ENCODE measurements at places on chromosomes 6 and 20.

- no peak for DNase-seq
Observed at GRCh38 chr6:108417027-108417426, 122.2 kb downstream of the AFG1L start.

DNA sequence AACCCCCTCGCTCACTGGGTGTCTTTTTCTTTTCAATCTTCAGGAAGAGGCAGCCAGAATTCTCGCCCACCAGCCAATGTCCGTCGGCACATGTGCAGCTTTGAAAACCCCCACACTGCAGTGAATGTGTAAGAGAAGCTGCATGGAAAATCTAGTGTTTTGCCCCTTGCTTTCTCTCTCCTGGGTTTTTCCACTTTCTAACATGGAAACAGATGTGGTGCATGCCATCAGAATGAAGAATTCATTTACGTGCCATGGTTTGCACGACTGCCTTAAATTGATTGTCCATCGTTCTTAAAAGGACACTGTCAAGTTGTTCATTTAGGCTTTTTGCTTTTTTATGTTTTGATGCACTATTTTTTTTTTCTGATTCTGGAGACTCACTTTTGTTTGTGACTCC lies 117.1 kb upstream of the RAB32 start:
- no peak for DNase-seq

- no peak for DNase-seq
Observed at GRCh38 chr20:45462711-45463509, 6.6 kb upstream of the WFDC2 start.

- DNase-seq: no peak
Observed at GRCh38 chr6:11404081-11404480, 133.5 kb upstream of the TMEM170B start.

DNA sequence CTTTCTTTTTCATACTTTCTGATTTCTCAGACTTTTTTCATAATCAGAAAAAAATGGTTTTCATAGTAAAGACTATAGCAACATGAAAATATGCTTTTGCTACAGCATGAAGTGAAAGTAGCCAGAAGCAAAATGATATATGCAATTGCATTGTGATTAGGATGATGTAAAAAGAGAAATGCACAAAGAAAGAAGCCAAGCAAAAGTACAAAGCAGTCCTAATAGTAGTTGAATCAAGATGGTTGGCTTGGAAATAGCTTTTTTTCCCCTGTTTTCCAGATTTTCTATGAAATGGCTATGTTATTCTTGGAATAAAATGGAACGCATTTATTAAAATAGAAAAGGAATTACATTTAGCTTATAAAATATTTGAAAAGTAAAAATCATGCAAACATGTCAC lies 77.3 kb downstream of the SEL1L2 start:
- no peak for DNase-seq

DNA sequence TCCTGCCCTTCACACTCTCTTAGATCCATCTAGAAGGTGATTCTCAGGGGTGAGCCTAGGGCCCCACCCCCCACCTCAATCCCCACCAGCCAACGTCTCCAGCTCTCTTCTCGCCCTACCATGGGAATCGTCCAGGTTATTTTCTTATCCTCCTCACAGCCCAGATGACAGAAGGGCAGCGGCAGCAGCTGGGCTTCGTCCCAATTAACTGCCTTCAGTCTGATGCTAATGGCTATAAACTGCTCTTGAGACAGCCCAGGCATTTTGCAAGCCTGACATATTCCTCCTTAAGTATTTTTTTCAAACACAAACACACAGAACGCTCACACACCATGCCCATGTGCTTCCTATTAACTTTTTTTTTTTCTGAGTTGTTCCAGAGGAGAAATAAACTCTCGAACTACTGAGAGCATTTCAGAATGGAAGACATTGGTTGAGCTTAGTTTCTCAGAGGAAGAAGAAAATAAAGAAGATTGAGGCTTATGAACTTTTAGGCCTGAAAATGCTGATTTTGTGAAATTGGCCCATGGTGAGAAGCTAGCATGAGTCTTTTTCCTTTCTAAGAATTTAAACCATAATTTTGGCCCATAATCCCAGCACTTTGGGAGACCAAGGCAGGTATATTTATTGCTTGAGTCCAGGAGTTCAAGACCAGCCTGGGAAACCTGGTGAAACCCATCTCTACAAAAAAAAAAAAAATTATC lies 124.6 kb downstream of the EYA2 start:
- no peak for DNase-seq

GRCh38 chr6:143026696-143027449 lies 33.8 kb upstream of the AIG1 start:
- DNase-seq: peak; percentile 62

- DNase-seq: no peak
Observed at GRCh38 chr6:44697327-44697726, 309.8 kb downstream of the CDC5L start.

DNA sequence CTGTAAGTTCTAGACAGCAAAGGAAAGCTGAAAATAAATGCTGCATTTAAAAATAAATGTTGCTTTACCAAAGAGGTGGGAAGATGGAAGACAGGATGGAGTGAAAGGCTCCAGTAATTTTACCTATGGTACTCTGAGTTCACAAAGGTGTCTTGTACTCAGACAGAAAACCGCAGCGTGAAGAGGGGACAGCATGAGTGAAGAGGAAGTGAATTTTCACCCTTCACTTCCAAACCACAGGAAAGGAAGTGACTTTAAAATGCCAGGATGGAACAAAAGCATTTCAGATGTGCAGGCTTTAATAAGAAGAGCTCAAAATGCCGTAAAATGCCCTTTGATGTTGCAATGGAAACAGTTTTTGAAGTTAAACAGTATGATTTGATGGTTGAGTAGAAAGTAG lies 91.2 kb upstream of the TINAG start:
- no peak for DNase-seq

DNA sequence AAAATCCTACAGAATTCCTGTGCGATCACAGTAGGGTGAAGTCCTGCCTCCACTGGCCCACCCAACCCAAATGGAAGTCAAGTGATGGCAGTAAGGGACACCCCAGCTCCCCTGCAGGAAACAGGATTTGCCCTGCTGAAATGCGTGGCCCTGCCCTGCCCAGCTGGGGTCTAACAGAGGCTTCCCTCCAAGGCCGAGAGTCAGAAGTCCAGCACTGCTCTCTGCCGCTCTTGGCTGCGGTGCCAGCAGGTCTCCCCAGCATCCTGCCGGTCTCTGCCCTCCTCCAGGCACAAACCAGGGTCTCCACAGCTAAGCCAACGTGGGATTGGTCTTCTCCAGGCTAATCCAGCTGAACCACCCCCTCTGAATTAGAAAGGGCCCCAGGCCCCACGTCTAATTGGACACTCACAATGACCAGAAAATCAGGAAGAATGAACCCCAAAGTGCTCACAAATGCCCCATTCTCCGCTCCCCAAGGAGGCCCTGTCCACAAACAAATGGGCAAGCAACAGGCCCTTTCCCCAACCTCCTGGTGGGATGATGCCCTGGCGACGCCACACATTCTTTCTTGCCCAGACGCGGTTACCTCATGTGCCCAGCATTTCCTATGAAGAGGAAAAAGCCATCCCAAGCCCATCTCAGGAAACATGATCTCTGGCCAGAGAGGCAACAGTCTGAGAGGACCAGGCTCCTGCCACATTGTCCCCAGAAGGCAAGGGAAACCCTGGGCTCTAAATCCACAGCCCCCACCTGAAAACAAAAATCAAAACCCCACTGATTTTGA lies 117.2 kb downstream of the BANF2 start:
- no peak for DNase-seq

GRCh38 chr6:35312807-35313206 lies 15.2 kb downstream of the DEF6 start:
- DNase-seq: no peak

GRCh38 chr6:51868591-51869355 lies 218.6 kb downstream of the PKHD1 start:
- DNase-seq: no peak

DNA sequence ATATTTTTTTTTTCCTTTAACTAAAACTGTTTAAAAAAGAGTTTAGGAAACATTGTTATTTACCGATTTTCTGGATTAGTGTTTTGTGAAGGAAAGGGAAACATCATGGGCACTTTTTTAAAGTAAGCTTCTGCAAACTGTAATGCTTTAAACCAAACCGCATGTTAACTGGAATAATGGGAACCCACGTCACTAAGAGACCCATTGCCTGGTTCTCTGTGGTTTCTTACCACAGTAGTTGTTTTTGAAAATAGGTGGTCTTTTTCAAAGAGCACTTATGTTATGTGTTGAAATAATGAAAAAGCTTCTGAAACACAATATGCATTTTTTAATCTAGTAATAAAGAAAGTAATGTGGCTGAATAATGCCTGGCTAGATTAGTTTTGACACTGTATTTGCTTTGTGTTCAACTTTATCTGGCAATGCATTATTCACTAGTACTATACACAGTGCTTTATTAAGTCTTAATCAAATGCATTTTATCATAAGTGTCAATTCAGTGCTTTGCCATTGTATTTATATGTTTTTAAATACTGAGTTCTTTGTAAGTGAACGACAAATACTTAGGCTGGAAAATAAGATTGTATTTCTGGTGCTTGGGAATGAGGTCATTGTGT lies 754.1 kb upstream of the FLRT3 start:
- DNase-seq: no peak

DNA sequence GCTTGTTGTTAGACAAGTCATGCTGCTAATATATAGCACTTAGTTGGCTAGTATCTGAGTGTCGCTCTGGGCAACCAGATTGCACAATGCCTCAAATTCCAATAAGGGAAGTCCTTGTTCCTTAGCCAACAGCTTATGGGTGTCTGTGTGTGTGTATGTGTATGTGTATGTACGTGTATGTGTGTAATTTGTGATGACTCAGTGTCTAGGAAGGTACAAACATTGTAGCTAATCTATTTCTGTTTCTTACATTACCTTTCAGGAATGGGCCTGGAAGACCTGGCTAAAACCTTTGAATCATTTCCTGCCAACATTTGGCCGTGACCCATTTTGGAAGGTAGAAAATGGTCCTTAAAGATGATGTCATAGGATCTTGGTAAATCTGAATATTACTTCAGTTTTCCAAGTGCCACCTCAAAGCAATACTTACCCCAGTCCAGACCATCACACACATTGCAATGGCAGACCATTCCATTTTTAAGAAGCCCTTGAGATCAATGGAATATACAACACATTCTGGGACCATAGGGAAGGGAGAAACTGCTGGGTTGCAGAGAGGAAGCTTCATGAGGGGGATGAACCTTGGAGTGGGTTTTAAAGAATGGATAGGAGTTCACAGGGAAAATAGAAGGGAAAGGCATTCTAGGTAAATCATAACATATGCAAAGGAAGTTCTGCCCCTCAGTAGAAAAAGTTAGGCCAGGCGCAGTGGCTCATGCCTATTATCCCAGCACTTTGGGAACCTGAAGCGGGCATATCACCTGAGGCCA lies 25.1 kb downstream of the NEDD9 start:
- DNase-seq: no peak

GRCh38 chr20:50215926-50216325 lies 25.3 kb downstream of the CEBPB start:
- no peak for DNase-seq

- no peak for DNase-seq
Observed at GRCh38 chr6:7730784-7731227, 4.9 kb downstream of the BMP6 start.

DNA sequence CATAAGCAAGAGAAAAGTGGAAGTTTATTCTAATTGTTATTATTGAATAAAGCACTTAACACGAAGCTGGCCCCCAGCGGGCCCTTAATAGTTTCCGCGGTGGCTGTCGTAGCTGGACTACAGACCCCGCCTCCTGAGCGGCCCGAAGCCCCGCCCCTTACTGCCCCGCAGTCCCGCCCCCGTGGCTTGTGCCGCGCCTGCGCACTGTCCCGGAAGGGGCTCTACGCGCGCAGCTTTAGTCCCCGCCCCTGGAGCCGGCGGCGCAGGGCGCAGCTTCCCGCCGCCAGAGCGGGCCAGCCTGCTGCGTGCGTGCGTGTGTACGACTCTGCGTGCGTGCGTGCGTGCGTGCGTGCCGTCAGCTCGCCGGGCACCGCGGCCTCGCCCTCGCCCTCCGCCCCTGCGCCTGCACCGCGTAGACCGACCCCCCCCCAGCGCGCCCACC lies at the start of gene VAPB:
VAPB (plus strand) TSS at position 348 of the 442 bp plus-strand sequence. CDS start 231 bp downstream, outside the sequence.
- peak; percentile 94 for DNase-seq

GRCh38 chr6:156988276-156989158 lies 211.3 kb downstream of the ARID1B start:
- DNase-seq: no peak

- no peak for DNase-seq
Observed at GRCh38 chr6:100514660-100515059, 49.9 kb upstream of the SIM1 start.

DNA sequence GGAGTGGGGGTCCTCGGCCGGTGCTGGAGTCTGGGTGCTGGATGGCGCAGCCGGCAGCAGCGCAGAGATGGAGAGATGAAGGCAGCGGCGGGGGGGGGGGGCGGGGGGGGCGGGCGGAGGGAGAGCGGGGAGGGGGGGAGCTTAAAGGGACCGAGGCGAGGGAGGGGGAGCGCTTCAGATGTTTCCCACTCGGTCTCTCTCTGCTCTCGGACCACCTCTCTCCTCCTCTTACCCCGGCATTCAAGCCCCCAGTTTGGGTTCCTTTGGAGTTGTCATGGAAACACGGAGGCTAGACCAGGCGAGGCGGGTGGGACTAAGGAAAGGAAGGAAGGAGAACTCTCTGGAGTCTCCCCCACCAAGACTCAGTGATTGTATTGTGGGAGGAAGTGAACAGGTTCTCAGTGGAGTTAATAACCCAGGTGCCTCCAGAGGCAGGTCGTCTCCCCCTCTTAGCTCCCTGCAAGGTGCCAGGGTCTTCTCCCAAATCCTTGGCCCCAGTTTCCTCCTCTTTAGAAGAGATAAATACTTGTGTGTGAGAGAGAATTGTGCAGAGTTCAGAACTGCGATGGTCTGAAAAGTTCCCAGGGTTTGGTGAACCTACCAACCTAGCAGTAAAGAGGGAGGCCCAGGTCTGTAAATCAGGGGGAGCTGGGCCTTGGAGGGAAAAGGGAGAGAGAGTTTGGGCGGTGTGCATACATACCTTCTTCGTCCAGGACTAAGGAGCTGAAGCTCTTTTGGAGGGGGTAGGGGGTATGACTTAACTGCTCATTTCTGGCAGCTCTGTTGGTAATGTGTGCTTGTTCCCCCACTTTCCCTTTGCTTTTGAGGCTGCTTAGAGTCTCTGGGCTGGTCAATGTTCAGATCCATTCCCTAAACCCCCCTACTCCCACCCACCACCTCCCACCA lies at the start of gene PRRT1:
PRRT1 (minus strand) TSS at position 77 of the 906 bp plus-strand sequence. CDS start 112 bp downstream, outside the sequence.
- no peak for DNase-seq

DNA sequence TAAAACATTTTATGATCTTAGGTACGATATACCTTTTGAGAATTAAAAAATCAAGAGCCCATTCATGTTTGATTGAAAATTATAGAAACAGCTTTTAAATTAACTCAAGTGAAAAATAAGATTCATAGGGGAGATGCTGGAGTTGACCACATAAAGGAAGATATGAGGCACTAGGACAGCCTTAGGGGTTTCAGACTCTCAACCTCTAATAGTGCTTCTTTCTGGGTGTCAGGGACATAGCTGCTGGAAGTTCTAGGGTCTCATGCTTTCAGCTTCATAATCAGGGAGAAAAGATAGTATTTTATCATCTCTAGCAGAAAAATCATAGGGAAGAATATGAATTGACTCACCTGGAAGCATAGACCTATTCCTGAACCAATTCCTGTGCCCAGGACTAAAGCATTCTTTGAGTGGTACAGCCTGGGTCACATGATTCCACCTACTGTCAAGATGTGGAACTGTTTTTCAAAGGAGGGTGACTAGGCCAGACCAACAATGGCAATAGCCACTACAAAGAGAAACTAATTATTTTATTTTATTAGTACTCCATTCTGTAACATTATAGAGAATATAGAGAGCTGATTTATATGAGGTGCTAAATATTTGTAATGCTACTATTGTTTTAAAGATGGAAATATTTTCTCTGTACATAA lies 27.8 kb upstream of the CENPW start:
- no peak for DNase-seq
